Activated CD8-positive, alpha-beta memory T cell treated with anti-CD3 and anti-CD28 coated beads for 4 hours (primary cell): ENCODE measurements at places on chromosomes 6 and 20.

DNA sequence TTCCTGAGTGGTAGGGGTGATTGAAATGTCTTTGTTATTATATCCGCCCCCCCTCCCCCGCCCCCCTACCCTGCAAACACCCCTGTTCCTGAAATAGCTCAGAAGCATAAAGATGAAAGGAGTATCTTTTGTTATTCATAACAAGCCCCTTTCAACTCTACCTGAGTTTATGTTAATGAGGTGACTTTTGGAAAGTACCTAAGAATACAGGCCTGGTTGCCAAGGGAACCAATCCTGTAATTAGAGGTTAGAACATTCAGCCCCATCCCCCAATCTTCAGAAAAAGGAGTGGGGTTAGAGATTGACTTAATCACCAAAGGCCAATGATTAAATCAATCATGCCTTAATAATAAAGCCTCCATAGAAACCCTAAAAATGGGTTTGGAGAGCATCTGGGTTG is 979.2 kb upstream of the GJE1 start:
- DNase-seq = no peak

GRCh38 chr6:140061110-140062042 is 686.9 kb upstream of the CITED2 start:
- no peak for DNase-seq

- no peak for DNase-seq
Measured at GRCh38 chr6:7707787-7708186, 18.1 kb upstream of the BMP6 start.

DNA sequence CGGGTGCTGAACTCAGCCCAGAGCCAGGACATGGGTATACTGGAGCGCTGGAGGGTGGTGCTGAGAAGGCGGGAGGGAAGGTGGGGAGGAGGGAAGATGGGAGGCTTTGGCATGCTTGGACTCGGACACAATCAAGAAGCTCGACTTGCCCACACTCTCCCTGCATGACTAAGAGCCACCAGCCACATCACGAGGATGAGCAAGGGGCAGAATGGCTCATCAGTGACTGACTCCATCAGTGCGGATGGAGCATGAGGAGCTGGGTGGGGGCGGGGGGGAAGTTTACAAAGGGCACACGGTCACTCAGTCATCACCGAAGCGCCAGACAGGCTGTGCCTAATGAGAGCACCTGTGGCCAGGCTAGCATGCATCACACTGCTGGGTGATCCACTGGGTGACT is 222.8 kb downstream of the KIF16B start:
- no peak for DNase-seq

DNA sequence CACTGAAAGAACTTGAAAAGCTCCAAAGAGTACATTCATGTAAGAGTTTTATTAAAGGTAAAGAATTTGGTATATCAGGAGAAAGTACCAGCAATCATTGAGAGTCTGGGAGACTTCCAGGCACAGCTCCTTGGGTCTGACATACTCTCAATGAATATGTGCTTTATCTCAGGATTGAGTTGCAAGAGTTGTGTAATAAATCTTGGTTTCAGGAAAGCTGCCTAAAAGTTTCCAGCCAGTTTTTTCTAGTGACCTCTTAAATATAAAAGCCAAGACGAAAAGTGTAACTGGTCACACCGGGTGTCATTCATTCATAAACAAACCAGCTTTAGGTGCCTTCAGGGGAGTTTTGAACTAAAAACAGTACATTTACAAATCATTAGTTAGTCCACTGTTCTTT is 21.6 kb upstream of the GJA1 start:
- DNase-seq = no peak

DNA sequence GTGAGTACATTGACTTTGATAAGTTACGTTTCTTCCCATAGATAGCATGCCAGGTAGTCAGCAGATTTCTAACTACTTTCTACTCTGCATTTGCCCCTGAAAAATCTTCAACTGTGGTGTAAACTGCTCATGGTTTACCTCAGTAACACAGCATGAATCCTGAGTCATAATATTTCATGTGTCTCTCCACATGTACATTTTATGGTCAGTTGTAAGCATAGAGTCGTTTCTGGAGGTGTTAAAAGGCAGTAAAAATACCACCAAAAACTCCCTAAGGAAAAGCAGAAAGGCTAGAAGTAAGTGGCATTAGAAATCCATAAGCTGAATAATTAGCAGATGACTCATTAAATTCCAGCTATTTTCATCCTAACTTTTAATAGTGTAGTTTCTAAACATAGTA is 4.1 kb upstream of the GPR63 start:
- no peak for DNase-seq

DNA sequence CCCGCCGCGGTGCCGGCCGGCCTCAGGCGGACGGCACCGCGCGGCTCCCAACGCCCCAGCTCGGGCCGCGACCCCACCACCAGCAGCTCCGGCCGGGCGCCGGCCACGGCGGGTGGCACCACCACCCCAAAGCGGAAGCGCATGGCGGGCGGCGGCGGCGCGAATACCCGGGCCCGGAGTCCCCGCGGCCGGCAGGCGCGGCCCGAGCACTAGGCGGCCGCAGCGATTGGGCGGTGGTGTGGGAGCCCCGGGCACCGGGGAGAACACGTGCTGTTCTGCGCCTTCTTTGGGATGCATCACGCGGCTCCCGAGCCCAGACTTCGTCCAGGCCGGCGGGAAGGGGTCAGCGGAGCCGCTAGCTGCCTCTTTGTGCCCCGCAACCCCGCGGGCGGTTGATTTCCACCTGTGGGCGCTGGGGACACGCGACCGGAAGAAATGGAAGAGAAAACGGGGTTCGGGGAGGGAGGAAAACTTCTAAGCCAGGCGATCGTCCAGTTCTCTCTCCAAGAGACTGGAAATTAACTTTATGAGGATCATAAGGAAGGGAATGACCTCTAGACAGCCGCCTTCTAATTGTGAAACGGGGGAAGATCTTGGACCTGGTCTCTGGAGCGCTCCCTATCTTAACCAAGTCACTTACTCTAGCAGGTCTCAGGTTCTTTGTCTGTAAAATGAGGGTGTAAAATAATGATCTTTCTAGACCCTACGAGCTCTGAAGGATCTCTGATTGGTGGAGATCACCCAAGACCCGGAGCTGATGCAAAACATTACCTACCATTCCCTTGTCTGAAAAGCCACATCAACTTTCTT is at the start of gene EPM2A:
Gene EPM2A, minus strand, starts transcription at position 165 of the 810 bp plus-strand sequence. Its CDS starts 22 bp downstream, at position 143.
- peak; percentile 5 for DNase-seq

GRCh38 chr6:41642960-41643898 is 5.0 kb downstream of the MDFI start:
- no peak for DNase-seq

DNA sequence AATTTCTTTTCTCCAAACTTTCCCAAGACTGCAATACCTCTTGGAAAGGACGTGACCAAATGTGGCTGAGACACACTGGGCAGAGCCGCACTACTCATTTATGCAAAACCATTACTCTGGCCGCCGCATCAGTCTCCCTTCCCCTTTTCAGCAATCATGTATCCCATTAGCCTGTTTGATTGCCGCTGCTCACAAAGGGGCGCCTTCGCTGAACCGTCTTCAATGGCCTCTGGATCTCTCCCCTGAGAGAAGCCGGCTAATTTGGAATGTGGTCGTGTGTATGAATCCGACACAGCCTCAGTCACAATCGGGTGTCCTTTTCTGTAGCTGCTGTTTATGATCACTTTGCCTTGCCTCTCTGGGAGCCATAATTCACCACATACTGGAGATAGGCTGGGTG is 361.1 kb downstream of the ZFAND3 start:
- no peak for DNase-seq

DNA sequence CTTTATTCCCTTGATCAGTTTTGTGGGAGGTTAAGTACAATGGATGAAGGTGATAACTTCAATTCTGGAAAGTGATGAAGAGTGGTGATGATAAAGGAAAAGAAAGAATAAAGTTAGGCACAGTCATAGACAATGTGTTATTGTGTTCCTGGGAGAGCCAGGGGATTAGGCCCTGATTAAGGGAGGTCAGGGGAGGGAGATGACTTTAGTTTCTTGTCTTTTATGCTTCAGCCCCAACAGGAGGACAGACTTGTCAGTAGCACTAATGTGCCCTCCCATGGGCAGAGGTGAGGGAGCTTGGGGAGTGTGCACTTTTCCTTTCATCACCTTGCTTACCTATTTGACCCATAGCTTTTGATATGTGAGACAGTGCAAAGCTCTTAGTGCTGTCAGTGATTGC is 115.7 kb downstream of the CD109 start:
- DNase-seq = no peak

DNA sequence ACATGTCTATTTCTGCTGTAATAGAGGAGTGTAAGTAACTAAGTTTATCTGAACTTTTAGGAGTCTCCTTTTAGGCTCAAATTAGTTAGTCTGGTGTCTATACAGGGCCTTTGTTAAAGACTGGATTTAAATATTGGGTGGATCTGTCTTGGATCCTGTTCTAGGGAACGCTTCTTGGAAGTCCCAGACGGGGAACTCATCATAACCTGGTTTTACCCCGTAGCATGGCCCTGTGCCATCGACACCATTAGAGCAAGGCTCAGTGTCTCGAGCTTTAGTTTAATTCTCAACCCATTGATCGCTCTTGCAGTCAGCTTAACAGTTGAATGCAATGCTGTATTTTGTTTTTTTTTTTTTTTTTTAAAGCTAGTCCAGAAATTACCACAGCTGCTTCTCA is 89.9 kb downstream of the CARMIL1 start:
- DNase-seq = no peak
